Left lung (tissue), 14 donors: ENCODE measurements at places on chromosomes 16 and 17. TPM values are rescaled to one million over a fixed set of nuclear protein-coding genes. Genes with fewer than 3 reads are reported as not detected.

Gene EFCAB13
- 7.4 TPM for total RNA-seq

Gene LGALS9B
- 0.94 TPM for total RNA-seq

Gene GPR179
- total RNA-seq: 0.50 TPM

Gene KLHL36
- 50.9 TPM for total RNA-seq

Gene COASY
- total RNA-seq: 66.5 TPM

Gene SPATA32
- not detected for total RNA-seq

Gene KRT31
- not detected for total RNA-seq

Gene TBC1D28
- total RNA-seq: not detected

Gene NT5C3B
- 34.7 TPM for total RNA-seq

Gene MT1G
- 2.7 TPM for total RNA-seq

Gene SOST
- total RNA-seq: 0.12 TPM

Gene FLYWCH2
- 22.1 TPM for total RNA-seq

DNA sequence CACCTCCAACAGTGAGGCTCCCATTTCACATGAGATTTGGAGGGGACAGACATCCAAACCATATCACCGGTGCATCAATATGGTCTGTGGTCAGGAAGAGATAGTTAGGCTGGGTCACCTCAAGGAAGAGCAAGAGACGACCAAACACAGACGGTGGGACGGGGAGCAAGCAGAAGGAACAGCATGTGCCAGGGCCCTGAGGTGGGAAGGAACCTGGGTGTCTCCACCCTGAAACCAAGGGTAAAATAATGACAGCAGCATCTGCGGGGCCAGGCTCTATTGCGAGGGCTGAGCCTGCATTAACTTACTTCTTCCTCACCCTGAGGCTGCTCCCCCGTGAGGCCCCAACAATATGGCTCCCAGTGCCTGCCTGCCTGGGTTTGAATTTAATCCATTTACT is 8.9 kb upstream of the PRSS21 start:
- no peaks in the 10 kb centered on the region for H3K36me3 ChIP-seq
- no peaks in the 10 kb centered on the region for H3K27me3 ChIP-seq
- no peak for DNase-seq
- H3K27ac ChIP-seq: no peak overlapping the region
- no peaks in the 10 kb centered on the region for H3K4me1 ChIP-seq

DNA sequence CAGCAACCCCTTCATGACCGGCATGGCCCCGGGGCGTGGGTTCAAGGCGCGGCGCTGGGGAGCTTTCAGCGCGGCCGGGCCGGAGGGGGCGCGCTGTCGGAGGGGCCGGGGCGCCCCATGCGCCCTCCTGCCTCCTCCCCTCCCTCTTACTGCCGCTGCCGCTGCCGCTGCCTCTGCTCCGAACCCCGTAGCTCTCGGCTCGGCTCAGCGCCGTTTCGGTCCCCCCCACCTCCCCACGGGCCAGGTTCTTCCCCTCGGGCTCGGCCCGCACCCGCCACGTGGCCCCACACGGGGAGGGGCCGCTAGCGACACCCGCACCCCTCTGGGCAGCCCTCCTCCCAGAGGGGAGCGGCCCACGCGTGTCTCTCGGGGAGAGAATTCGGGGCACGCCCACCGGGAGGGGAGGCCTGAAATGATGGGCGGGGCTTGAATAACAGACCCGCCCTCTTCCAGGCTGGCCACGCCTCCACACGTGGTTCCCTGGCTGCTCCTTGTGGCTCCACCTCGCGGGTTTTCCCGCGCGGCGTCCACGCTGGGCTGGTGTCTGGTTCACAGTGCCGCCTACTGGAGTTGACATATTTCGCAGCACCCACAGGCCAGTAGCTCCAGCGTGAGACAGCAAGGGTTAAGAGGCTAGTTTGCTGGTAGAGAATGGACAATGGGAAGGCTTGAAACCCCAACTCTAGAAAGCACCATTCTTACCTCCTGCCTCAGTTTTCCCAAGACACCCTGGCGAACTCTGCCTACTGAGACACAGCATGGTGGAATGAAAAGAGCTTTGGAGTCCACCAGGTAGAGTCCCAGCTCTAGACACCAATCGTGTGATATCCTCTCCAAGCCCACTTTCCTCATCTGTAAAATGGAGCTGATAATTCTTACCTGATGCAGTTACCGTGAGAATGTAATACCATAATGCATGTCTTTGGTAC is at the start of gene KCNH4:
KCNH4 (minus strand) TSS at position 221 of the 929 bp plus-strand sequence; CDS start at position 24, 197 bp downstream.
- peaks cover 21% of the 10 kb centered on the region for H3K27me3 ChIP-seq
- peaks cover 14% of the 10 kb centered on the region for H3K4me1 ChIP-seq
- no peak within 1 kb of the TSS for H3K27ac ChIP-seq
- H3K4me3 ChIP-seq: peak within 1 kb of the TSS; percentile 46
- no peaks in the 10 kb centered on the region for H3K36me3 ChIP-seq

DNA sequence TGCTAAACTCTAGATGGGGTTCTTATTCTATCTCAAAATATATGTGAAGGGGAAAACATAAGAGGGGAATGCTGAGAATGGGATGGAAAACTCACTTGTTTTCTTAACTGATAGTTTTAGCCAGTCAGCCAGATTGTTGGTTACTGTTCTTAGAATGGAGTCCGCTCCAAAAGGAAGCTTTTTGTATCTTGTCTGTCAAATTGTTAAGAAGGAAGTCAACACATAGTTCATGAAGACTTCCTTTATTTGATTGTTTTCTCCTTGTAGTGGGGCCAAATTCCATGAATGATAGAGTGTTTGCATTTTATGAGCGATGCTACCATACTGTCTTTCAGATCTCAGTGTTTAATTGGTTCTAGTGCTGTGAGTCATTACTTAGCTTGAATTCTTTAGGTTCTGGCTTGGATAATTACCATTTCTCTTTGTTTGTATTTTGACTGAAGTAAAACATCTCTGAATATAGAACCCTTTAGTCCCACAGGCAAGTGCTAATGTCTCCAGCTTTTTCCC is 98.3 kb upstream of the GOT2 start:
- H3K4me3 ChIP-seq: no peak overlapping the region
- H3K27me3 ChIP-seq: no peaks in the 10 kb centered on the region
- no peaks in the 10 kb centered on the region for H3K4me1 ChIP-seq
- no peak overlapping the region for H3K27ac ChIP-seq
- no peaks in the 10 kb centered on the region for H3K36me3 ChIP-seq

DNA sequence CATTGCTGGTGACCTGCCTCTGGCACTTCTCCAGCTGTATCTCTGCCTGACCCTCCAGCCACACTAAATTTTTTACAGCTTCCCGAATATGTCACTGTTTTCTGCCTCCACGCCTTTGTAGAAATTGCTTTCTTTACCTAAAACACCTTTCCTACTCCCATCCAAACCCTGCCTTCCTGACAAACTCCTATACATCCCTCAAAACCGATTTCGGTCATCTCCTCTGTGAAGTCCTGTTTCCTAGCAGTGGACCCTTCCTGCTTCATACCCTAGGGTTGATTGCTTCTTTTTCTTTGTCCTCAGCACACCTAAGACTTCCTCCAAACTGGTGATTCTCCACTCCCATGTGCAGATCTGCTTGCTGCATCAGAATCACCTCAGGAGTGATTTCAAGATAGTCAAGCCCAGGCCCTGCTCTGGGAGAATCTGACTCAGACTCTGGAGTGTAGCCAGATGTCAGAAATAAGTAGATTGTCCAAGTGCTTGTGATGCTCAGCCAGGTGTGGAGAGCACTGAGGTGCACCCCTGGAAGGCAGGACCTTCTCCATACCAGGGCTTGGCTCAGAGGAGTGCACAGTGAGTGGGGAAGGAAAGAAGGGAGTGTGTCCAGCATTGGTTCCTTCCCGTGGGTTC is 184.2 kb downstream of the COPRS start:
- H3K4me3 ChIP-seq: no peak overlapping the region
- no peak for DNase-seq
- H3K36me3 ChIP-seq: no peaks in the 10 kb centered on the region

DNA sequence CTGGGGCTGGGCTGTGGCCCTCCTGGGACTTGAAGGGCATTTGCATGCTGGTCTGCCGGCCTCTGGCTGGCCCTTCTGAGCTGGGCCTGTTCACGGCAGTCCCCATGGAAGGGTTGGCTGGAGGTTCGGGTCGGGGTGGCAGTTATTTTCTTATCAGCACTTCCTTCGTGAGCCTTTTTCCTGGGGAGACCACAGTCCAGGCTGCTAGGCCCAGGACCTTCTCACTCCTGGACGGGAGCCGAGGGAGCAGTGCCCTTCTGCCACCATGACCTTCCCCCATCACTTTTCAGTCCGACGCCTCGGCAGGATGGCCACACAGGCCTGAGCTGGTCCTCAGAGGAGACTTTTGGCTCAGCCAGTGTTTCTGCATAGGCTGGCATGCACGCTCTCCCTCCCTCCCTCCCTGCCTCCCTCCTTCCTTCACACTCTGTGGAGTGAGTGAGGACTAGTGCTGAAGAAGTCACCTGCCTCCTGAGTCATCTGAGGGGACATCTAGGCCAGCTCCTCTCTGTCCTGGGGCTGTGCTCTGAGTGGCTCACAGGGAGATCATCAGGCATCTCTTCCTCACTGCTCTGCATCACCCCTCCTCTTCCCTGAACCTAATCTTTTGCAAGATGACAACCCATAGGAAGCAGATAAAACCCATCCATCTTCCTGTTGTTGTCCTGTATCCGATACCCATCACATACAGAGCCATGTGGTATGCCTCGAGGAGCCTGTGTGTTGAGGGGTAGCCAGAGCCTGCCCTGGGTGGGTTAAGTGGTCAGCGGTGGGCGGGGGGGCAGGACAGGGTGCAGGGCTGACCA is 109.7 kb downstream of the RAP1GAP2 start:
- no peaks in the 10 kb centered on the region for H3K36me3 ChIP-seq
- peaks cover 16% of the 10 kb centered on the region for H3K27me3 ChIP-seq
- H3K4me3 ChIP-seq: no peak overlapping the region
- H3K27ac ChIP-seq: no peak overlapping the region
- H3K4me1 ChIP-seq: no peaks in the 10 kb centered on the region

DNA sequence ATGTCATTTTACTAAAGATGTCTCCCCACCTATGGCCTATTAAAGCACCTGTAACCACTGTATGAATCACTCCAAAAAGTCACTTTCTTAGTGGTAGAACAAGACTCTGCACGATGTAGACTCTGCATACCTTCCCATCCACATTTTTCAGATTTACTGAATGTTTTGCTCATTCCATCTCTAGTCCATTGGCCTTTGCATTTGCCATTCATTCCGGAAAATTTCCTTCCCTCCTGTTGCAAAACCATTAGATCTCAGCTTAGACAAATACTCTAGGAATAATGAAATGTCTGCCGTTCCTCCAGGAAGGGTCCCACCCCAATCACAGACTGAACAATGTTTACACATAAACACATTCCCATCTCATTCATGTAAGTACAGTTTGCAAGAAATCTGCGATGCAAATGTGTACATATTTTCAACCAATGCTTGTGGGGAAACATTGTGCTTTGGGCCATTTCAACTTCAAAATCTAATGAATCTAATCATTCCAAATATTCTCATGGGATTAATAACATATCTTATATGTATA is 146.3 kb upstream of the XYLT1 start:
- H3K36me3 ChIP-seq: no peaks in the 10 kb centered on the region
- H3K27ac ChIP-seq: no peak overlapping the region
- no peaks in the 10 kb centered on the region for H3K27me3 ChIP-seq
- no peak for DNase-seq

DNA sequence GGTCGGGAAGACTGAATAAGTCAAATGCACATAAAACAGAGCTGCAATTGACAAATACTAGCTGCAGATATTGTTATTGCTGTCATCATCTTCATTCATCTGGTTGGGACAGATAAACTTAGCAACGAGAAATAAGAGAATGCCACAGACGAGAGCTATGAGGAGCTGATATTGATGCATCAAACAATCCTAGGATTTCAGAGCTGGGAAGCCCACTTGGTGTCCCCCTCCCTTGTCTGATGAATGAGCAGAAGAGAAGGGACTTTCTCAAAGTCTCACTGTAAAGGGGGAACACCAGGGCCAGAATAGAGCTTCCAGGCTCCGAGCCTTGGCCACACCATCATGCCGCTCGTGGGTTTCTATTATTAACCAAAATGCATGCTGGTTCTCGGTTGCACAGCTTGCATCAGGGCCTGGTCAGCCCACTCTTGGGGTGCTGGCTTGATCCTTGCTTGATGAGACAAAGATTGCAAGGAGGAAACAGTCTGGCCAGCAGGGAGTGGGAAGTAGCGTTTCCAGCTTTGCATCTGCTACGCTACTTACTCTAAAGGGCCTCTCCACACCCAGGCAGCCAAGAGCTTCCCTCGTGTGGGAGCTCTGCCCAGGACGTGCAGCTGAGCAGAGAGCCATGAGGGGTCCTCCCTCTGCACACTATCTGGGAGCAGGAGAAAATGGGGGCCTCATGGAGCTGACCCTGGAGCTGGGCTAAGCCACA is 28.4 kb upstream of the EMP2 start:
- DNase-seq: no peak
- peaks cover 5% of the 10 kb centered on the region for H3K4me1 ChIP-seq
- no peak overlapping the region for H3K4me3 ChIP-seq
- no peaks in the 10 kb centered on the region for H3K27me3 ChIP-seq

DNA sequence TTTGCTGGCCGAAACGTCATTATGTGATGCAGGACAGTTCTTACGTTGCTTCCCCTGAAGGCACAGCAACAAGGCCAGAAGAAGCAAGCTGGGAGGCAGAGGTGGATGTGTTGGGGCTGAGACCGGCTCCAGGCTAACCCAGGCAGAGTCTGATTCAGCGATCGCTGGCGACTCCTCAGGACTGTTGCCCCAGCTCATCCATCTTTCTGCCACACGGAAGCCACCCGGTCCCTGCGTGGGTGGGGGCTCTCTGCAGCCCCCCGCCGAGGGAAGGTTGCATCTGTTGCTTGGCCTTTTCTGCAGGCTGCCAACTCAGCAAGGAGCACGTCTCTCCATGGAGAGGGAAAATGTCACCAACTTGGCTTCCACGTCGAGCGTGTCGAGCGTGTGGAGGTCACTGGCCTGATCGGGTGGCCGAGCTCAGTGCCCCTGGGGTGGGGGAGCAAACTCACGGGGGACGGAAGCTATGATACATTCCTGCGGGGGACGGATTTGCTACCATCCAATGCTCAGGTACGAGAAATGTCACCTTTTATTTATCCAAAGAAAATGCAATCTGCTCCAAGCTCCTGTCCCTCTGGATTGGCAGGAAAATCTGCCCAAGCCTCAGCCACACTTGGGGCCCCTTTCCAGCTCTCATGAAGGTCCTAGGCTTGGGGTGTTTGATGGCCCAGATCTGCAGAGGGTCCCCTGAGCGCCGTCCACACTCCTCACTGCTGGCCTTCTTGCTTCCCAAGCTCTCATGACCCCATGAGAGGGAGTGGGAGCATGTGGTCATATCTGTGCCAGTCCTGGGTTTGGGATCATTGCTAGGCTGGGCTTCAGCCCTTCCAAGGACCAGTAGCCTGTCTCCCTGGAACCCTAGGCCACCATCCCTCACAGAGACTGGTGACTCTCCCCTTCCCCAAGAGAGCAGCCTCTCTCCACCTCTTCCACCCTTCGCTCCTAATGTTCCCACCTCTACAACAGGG is 69.4 kb downstream of the RPH3AL start:
- H3K4me1 ChIP-seq: no peaks in the 10 kb centered on the region
- H3K27me3 ChIP-seq: no peaks in the 10 kb centered on the region
- H3K36me3 ChIP-seq: peaks cover 20% of the 10 kb centered on the region
- no peak overlapping the region for H3K27ac ChIP-seq

DNA sequence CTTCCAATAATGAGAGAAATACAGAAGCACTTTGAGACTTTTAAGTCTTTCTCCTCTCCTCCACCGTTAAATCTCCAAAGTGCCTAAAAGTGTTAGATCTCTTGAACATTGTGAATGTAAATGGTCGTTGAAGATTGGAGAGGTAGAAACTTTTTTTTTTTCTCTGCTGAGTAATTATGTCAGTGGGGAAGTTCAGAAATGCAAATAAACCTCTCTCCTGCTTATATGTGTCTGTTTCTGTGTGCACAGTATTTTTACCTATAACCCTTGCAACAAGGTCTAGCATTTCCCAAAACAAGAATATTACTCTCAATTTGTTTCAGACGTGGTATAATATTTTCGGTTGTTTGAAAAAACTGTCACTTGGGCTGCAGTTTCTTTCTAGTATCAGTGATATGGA is 833.6 kb upstream of the CDH8 start:
- no peaks in the 10 kb centered on the region for H3K36me3 ChIP-seq
- DNase-seq: no peak
- no peak overlapping the region for H3K4me3 ChIP-seq
